EL (cell line): ENCODE measurements at places on chromosomes 6 and 20.

DNA sequence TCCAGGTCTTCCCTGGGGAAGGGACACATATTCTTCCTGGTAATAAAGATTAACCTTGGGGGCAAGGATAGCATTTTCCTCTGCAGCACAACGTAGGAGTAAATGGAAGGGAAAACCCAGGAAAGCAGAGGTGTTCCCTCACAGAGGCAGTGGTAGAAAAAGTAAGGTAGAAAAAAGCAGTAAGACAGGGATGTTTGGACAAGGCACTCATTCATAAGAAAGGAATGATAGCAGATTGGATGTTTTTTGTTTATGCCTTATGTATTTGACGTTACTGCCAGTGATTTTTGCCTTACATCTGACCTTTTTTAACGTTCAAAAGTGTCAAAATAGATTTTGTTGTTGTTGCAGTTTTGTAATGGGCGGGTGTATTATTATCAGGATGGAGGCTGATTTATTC is 395.0 kb downstream of the CDKAL1 start:
- no peak for DNase-seq

DNA sequence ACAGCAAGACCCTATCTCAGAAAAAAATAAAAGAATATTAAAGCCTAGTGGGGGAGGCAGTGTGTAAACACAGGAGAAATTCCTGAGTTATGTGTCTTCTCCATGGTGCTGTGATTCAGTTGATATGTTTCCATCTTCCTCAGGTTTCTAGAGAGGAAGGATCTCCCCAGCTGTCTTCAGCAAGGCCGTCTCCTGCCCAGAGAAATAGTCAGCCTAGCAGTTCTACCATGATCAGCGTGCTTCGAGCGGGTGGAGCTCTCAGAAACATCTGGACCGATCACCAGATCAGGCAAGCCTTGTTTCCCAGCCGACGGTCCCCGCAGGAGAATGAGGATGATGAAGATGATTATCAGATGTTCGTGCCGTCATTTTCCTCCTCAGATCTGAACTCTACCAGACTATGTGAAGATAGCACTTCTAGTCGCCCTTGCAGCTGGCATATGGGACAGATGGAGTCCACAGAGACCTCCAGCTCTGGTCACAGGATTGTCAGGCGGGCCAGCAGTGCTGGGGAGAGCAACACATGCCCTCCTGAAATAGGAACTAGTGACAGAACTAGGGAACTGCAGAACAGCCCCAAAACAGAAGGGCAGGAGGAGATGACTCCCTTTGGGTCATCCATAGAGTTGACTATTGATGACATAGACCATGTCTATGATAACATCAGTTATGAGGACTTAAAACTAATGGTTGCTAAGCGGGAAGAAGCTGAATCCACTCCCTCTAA is 34.9 kb upstream of the MTHFD1L start:
- DNase-seq = peak; percentile 47

DNA sequence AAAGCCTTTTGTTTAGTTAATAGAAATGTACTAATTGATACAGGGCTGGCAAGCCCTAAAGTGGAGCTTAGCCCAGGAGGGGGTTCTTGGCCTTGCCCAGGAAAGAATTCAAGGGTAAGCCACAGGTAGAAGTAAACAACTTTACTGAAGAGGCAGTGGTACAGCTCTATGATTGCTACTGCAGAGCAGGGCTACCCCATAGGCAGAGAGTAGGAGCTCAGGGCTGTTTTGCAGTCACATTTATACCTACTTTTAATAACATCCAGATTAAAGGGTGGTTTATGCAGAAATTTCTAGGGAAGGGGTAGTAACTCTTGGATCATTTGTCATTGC is 680.4 kb upstream of the GJE1 start:
- DNase-seq = no peak

GRCh38 chr20:6566821-6567220 is 200.7 kb upstream of the BMP2 start:
- peak; percentile 71 for DNase-seq

DNA sequence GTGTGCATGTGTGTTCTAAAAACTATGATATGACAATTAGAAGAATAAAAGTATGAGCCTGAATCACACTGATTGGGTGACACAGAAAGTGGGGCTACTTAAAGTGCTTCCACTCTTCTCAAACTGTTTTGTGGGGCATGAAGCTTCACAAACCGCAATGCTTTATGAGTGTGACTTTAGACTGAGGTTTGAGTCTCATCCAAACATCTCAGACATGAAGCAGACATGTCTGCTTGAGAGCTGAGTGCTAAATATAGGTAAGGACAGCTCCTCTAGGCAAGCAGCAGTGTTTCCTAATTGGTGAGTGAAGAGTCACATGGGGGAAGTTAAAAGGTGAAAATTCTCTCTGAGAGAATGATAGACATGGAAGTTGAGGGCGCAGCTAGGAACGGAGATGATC is 726.9 kb upstream of the CITED2 start:
- DNase-seq = no peak

DNA sequence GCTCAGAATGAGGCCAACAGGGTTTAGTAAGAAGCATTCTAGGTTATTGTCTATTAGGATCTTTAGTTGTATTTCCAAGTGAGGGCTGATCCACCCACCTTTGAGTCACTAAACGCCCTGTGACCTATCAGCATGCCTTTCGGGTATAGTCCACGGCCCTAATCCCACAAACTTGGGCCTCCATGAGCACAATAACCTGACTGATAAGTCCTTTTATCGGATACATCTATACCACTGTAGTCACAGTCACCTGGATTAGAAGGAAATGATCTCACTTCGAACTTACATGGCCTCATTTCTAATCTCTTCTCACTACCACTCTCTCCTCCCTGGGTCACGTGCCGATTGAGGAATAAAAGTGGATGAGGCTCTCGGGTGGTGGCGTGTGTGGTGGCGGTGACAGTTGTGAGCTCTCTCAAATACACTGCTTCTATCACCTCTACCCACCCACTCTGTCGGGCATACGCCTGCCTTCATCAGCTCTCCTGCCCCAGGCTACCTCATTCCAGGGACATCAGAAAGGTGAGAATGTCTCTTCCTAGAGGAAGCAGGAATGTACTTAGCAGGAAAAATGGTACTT is 65.2 kb downstream of the TRAM2 start:
- peak; percentile 78 for DNase-seq

DNA sequence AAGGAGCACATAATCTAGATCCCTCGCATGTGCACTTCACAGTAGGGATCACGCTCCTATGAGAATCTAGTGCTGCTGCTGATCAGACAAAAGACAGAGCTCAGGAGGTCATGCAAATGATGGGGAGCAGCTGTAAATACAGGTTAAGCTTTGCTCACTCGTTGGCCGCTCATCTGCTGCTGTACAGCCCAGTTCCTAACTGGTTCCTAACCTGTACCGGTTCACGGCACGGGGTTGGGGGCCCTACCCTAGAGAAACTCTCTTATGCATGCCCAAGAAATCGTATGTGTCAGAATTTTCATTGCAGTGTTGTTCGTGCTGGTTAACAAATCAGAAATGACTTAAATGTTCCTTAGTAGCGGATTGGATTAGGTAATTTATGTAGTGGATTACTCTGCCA is 116.1 kb downstream of the CDH26 start:
- no peak for DNase-seq

GRCh38 chr20:38726804-38727606 is 2.7 kb downstream of the SLC32A1 start:
- DNase-seq = peak; percentile 28
